ENCODE measurements at places on chromosomes 11 and 22.

- DNase-seq, result no peak
These were observed 32.3 kb upstream of the CCDC89 start for GRCh38 chr11:85718126-85718943.

DNA sequence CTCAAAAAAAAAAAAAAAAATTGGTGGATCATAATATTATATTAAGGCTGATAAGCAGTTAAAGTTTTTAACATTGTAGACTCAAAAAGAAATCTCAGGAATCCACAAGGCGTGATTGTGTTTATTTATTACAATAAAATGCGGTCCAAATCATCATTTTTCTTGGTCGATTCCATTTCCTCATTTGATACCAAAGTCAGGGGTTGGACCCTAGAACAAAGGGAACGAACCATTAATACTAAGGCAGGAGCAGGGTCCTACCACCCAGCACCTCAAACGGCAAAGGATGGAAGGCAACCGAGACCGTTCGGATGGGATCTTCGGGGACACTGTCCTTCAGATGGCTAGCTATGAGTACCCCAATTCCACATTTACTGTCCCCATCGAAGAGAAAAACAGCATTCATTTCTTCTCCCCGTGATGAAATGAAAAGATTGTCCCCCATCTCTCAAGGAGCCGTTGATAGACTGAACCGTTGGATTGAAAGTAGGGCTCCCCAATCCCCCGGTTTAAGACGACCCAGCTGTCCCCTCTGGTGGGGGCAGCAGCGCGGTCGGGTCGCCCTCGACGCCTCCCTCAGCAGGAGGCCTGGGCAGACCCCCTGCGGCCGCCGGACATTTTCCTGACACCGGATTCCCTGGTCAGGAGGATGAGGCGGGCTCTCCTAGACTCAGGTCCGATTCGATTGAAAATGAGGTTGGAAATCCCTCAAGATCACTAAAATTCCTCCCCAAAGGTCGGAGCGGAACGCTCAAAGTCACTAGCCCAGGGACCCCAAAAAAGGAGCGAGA is 607 bp downstream of the DMC1 start:
- DNase-seq, result no peak

- DNase-seq, result no peak
These were observed 1526.5 kb downstream of the LRRC4C start for GRCh38 chr11:39932966-39933365.

DNA sequence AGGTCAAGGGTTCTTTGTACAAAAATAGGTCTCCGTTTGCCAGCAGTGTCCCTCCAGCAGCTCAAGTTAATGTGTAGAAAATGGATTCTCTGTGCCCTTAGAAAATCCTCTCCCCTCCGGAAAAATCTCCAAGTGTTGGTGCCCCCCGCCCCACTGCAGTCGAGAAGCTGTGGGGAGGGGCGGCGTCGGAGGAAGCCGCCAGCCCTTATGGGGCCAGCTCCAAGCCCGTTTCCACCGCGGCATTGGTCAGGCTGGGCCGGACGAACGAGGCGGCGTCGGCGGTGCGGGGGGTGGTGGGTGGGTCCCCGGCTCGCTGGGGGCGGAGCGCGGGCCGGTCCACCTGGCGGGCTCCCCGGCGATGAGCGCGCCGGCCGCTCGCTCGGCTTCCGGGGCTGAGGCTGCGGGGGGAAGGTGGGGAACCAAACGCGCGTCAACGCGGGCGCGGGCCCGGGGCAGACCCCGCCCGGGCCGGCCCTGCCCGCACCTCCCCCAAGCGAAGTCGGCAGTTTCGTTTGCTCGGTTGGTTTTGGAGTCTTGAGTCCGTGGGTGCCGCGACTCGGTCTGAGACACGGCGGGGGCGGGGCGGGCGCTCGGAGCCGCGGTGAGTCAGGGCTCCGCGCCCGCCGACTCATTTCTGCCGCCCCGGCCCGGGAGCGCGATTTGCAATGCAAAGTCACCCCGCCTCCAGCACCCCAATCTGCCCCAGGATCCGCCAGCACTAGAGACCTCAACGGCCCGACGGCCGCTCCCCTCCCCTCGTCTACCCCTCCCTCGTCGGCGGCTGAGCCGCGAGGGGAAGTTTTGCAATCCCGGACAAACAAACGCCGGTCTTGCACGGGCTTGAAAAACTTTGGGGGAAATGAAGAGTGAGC is 1.4 kb downstream of the ASCL2 start:
- no peak for DNase-seq

GRCh38 chr11:96523656-96524055 is 133.8 kb downstream of the JRKL start:
- no peak for DNase-seq

- no peak for DNase-seq
These were observed 9.5 kb downstream of the SLC16A8 start for GRCh38 chr22:38074181-38075104.

GRCh38 chr22:31328544-31328960 is 17.6 kb downstream of the PATZ1 start:
- no peak for DNase-seq

DNA sequence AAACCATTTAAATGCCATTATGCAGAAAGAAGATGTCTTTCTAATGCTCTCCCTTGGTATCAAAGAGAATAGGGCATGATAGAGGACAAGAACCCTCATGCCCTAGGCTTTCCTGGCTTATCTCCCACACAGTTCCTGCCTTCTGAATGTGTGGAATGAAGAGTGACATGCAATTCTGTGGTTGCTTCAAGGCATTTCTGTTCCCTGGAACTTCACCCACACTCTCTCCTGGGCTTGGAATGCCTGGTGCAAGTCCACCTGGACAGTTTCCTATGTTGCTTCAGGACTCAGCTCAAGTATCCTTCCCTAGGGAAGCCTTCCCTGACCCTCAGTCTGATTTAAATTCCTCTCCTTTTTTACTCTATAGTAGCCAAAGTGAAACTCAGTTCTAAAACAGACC is 53.8 kb upstream of the DRD2 start:
- DNase-seq, result no peak

DNA sequence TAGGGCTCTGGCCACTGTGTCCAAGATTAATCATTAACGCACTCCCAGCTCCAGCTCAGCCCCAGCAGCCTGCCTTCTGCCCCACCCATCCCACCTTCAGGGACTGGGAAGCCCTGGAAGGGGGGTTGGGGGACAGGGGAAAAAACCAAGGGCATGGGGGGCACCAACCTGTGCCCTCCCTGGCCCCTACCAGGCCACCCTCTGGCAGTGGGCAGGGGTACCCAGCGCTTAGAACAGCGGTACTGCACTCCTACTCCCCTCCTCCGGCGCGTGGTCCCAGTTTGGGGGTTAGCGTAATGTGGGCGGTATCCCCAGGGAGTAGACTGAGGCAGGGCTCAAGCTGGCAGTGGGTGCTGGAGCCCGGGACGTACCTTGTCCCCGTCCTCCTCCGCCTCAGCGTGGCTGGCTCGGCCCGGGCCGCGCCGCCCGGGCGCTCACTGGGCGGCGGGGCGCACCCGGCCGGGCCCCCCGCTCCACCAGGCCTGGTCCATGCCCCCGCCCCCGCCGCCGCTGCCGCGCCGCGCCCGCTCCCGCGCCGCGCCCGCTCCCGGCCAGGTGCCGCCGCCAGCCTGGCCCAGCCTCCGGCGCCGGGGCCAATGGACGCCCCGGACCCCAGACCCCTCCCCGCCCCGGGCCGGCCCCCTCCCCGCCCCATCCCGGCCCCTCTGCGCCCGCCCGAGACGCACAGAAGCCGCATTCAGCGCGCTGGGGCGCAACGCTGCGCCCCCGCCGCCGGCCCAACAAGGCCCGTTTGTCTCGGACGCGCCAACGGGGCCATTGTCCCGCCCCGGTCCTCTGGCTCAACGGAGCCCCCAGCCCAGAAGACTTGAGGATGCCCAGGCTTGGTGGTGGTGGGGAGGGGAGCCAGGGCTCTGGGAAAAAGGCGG is at the start of gene GAL3ST1:
Gene GAL3ST1 (minus strand): TSS at position 571 of the 887 bp plus-strand sequence. CDS start 17,273 bp downstream, outside the sequence.
- DNase-seq, result no peak

GRCh38 chr11:120565466-120566155 is 54.1 kb downstream of the GRIK4 start:
- no peak for DNase-seq

Data from naive thymus-derived CD4-positive, alpha-beta T cell (primary cell).